Hematopoietic multipotent progenitor cell treated with erythropoietin and hydrocortisone succinate and interleukin-3 and kit ligand, for 17 days (in vitro differentiated cells): ENCODE measurements at places on chromosomes 3 and 15.

- no peak for DNase-seq
These were observed 12.5 kb downstream of the MAP6D1 start for GRCh38 chr3:183812761-183813445.

DNA sequence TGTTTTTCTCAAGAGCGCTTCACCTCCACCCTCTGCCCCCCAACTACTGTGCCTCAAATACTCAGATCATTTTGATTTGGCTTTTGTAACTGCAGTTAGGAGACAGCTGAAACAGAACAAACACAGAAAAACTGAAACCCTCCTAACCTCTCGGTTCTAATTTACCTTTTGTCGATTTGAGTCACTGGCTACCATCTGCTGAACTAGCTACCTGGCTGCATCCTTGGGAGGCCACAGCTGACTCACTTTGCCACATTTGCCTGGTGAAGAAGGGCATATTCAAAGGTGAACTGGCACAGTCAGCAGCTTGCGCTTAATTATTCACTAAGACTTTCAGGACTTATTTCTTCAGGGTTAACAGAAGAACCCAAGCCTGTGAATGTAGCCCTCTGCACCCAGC, 117.7 kb downstream of the FOXB1 start:
- DNase-seq = no peak

DNA sequence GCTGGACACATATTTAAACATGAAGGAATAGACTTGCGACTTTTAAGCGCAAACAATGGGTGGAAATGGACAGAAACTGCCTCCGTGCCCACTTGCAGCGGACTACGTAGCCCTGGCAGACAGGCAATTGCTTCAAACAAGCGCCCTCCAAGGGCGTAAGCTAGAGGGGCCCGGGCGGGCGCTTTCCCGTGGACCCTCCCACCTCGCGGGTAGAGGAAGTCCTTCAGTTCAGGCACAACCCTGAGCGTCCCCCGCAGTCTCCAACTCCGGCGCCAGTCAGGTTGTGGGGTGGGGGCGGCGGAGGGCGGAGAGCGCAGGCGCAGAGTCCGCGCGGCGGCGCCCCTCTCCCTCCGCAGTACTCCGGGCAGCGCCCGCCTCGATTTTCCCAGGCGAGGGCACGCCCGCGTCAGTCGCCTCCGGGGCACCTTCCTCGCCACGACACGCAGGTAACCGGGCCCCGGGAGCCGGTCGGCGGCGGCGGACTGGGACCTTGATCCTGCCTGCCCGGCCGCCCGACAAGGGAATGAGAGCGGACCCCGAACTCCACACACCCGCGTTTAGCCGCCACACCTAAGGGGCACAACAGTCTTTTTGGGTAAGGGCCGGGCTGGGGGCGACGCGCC, at the start of gene SLC35G2:
TSS of gene SLC35G2 (plus strand) at position 358 of the 623 bp plus-strand sequence. CDS start 35,335 bp downstream, outside the sequence.
- no peak for DNase-seq

DNA sequence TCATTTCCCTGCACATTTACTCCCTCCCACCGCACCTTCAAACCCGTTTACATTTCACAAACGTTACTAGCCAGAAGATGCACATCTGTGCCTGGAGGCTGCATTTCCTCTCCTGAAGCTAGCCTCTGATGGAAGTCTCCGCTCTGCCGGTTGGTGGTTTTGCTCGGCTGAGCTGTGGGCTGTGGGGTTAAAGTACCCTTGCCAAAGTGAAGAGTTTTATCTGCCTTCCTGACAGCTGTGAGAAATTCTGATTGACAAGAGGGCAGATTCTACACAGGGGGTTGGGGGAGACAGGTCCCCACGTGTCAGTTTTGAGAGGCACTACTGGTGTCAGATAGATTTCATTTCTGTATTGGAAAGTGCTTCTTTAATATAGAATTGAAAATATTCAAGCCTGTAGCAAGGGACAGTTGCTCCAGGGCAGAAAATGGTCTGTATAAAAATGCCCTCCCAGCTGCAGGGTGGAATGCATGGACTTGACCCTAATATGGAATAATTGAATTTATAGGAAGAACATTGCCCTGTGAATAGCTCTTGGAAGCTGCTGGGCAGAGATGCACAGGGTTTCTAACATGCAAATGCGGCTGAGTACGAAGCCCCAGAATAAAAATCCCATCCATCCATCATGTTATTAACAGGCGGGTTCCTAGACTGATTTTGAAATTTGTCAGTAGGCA, 201.1 kb upstream of the RGMA start:
- no peak for DNase-seq

GRCh38 chr3:97901313-97902248, 70.7 kb downstream of the RIOX2 start:
- DNase-seq = no peak

DNA sequence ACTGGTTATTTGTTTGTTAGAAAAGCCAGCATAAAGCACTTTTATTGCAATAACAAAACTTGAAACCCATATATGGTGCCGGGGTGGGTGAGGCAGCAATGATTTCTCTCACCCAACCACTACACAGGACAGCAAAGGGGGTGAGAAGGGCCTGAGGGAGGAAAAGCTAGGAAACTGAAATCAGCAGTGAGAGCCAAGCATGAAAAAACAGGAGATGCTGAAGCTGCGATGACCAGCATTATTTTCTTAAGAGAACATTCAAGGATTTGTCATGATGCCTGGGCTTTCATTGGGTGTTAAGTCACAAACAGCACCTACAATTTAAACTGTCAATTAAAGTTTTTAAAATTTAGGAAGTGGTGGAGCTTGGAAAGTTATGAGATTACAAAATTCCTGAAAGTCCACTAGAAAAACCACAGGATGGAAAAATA, 11.9 kb upstream of the TM4SF4 start:
- no peak for DNase-seq

GRCh38 chr3:146839727-146840375, 234.7 kb upstream of the PLSCR5 start:
- no peak for DNase-seq

- DNase-seq = peak; percentile 12
These were observed 75.2 kb downstream of the BOC start for GRCh38 chr3:113286524-113286923.

GRCh38 chr3:46586738-46587246, 20.7 kb upstream of the LRRC2 start:
- no peak for DNase-seq

- DNase-seq = no peak
These were observed 65.6 kb upstream of the PRICKLE2 start for GRCh38 chr3:64290864-64291263.

- DNase-seq = no peak
These were observed 59.1 kb upstream of the PYDC2 start for GRCh38 chr3:191401775-191402357.
